Activated T-cell treated with anti-CD3 and anti-CD28 coated beads for 48 hours (primary cell): ENCODE measurements at places on chromosomes 11 and 22.

- DNase-seq = no peak
These were observed 57.7 kb upstream of the BDNF start for GRCh38 chr11:27757953-27758352.

DNA sequence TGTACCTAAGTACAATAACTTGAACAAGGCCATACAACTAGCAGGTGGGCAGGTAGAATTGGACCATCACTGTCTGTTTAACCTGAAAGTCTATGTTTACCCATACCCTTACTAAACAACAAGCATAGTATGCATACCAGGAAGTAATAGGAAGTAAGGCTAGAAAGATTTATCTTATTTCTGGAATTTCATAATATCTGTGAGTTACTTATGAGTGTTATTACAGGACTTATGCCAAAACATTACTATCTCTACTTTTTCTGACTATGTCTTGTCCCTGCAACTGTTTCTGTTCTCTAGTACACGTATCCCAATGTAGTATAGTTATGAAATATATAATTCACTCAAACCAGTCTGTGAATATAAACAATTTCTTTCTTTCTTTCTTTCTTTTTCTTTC, 1400.8 kb upstream of the TENM4 start:
- no peak for DNase-seq

DNA sequence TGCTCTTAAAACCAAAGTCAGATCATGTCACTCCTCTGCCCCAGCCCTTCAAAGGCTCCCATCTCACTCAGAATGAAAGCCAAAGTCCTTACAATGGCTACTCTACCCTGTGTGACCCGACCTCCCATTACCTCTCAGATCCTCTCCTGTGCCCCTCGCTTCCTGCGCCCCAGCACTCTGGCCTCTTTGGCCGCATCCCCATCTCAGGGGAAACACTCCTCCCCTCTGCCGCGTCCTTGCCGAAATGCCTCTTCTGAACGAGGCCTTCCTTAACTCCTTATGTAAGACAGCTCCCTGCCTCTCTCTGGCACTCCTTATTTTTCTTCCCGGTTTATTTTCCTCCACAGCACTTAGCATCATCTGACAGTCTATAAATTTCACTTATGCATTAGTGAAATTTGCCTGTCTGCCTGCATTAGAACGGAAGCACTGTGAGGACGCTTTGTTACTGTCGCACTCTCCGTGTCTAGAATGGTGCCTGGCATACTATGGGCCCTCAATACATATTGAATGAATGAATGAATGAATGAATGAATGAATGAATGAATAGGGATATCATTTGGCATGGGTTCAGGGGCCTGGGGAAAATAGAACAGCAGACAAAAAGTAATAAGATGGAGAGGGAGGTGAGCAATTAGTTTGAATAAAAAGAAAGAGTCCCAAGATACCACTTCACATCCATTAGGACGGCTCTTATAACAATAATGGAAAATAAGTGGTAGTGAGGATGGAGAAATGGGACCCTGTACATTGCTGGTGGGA, 137.8 kb downstream of the CEP164 start:
- DNase-seq = no peak

GRCh38 chr11:64180891-64181290, 5.1 kb upstream of the STIP1 start:
- no peak for DNase-seq

- no peak for DNase-seq
These were observed 193.3 kb downstream of the TRPC6 start for GRCh38 chr11:101390539-101390938.

- DNase-seq = no peak
These were observed 44.6 kb upstream of the RIC3 start for GRCh38 chr11:8213376-8213775.

GRCh38 chr11:120028897-120029258, 109.0 kb downstream of the TRIM29 start:
- DNase-seq = no peak

- DNase-seq = no peak
These were observed 32.5 kb upstream of the LARGE1 start for GRCh38 chr22:33952776-33953175.

GRCh38 chr11:133945087-133945974, 11.4 kb downstream of the IGSF9B start:
- peak; percentile 78 for DNase-seq

DNA sequence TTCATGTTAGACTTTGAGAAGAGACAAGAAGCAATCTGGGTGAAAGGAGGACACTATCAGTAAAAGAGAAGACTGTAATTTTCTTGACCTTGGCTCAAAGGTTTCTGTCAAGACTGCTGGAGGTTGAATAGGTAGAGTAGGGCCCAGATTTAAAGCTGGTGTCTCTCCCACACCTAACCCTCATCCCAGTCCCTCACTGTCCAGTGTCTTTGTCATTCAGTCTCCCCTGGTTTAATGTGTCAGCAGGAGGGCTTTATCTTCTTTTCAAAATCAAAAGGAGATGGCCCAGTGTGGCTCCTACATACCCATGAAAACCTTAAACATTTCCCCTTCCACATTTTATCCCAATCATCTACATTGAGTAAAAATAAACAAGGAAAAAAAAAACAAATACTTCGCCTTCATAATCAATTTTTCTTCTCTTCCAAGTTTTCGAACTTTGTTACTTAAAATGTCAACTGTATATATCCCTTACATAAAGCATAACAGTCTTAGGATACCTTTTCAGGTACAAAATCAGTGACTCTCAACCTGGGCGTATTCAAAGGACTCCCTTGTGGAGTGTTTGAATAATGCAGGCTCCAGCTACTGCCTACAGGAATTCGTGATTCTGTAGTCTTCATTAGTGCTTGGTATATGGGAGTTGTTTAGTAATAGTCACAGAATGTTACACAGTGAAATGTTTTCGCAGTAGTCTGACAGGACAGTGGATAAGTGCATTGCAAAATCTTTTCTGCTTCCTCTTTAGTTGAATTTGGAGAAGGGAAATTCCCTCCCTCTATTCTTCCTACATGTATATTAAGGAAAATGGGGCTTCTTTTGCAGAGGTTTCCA, 87.2 kb downstream of the FAT3 start:
- no peak for DNase-seq

DNA sequence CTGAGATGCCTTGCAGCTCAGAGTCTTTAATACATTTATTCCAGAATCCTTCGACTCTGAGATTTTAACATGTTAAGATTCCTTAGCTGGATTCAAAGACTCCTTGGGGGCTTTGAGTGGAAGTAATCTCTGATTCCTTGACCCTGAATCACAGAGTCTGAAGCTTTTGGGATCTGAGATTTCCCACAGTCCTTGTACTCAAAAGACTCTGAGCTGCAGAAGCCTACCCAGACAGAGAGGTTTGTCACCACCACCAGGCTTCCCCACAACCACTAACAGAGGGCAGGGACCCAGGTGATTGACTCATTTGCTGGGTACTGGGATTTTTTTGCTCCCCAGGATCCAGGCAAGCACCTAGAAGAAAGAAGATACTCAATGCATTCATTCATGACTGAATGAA, 1.4 kb upstream of the SERPINH1 start:
- no peak for DNase-seq
